ENCODE measurements at places on chromosomes 4 and X.

DNA sequence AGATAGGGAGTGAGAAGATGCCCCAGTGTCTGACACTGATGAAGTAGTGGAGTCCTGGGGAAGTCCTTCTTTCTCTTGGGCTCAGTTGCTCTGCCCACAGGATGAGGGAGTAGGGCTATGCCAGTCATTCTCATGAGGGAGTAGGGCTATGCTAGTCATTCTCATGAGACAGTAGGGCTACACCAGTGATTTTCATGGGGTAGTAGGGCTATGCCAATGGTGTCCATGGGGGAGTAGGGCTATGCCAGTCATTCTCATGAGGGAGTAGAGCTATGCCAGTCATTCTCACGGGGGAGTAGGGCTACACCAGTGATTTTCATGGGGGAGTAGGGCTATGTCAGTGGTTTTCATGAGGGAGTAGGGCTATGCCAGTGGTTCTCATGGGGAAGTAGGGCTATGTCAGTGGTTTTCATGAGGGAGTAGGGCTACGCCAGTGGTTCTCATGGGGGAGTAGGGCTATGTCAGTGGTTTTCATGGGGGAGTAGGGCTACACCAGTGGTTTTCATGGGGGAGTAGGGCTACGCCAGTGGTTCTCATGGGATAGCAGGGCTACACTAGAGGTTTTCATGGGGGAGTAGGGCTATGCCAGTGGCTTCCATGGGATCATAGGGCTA lies 43.3 kb upstream of the SOD3 start:
- no peak for DNase-seq

DNA sequence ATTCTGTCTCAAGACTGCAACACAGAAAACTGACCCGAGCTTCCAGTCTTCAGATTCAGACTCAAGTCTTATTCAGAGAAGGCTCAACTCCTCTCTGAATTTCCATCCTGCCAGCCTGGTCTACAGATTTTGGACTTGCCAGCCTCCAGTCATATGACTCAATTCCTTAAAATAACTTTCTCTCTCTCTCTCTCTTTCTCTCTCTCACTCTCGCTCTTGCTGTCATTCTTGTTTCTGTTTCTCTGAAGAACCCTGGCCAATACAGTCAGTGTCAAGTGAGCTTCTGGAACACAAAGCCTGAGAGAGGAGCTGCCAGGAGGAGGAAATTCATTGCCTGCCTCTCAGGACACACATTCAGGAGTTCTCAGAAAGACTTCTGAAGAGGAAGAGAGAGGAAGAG lies 154.9 kb downstream of the PARM1 start:
- DNase-seq: no peak

DNA sequence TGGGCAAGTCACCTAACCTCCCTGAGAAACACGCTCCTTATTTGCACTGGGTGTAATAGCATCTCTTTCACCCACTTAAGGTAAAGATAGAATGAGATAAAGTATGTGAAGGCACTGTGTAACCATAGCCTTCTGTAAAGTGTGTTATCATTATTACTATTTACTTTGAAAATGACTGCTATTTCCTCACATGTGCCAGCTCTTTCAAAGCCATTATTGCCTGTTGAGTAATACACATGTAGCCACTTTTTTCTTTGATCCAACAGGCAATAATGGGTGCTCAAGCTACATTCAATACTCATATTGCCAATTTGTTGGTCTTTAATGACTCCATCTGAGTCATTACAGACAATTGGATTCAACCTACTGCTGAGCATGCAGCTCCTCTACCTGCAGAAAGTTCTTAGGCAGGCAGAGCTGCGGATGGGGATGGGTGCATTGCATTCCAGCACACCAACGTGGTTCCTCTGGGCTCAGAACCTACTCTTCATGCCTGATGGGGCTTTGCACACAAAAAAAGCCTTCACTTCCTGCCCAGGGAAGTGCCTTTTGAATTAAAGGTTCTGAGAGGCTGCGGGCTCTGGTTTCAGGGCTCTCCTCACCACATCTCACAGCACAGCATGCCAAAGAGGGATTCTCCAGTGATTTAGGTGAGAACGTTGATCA lies 9.7 kb downstream of the PTCHD1 start:
- DNase-seq: no peak

DNA sequence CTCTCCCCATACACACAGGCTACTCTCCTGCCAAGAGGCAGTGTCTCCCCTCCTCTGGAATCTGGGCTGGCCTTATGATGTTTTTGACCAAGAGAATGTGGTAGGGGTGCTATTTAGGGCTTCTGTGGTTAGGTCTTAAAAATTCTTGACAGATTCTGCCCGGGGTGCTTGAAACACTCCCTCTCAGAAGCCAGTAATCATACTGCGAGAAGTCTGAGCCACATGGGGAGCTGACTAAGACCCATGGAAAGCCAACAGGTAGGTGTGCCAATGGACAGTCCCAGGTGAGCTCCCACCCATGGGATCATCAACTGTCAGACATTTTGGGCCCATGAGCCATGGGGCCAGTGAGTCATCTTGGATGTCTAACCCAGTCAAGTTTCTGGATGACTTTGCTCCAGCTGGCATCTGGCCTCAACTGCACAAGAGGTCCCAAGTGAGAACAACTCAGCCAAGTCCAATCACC lies 315.7 kb downstream of the FBXW7 start:
- no peak for DNase-seq

DNA sequence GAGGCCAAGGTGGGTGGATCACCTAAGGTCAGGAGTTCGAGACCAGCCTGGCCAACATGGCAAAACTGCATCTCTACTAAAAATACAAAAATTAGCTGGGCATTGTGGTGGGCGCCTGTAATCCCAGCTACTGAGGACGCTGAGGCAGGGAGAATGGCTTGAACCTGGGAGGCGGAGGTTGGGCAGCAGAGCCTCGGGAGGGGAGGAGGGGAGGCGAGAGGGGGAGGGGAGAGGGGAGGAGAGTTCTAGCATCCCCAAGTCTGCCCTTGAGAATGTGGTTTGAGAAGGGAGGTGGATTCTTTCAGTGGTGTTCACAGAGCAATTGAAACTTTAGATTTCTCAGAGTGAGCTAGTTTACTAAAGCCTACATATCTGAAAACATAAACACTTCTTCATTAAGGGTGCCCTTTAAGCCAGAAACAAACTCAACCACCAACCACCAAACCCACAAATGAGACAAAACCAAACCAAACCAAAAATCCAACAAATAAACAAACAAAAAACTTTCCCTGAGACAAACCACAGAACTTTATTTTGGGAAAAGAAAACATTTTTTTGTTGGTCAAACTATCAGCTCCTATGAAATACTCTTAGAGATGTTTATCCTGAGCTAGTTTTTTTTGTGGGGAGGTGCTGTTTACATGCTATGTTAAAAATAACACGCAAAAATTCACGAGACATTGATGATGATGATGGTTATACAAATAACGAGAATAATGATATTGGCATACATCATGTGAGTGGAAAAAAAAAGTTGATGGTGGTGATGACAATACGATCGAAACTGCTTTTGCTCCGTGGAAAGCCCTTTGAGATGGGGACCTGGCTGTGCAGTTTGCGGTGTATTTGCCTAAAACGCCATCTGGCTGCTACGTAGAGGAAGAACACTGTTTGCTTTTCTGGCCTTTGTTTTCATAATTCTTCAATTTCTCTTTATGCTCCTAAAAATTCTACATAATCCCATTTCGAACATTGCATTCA lies 98.2 kb upstream of the PRKX start:
- DNase-seq: peak; percentile 12

GRCh38 chr4:186798951-186799659 lies 75.4 kb upstream of the FAT1 start:
- DNase-seq: no peak

DNA sequence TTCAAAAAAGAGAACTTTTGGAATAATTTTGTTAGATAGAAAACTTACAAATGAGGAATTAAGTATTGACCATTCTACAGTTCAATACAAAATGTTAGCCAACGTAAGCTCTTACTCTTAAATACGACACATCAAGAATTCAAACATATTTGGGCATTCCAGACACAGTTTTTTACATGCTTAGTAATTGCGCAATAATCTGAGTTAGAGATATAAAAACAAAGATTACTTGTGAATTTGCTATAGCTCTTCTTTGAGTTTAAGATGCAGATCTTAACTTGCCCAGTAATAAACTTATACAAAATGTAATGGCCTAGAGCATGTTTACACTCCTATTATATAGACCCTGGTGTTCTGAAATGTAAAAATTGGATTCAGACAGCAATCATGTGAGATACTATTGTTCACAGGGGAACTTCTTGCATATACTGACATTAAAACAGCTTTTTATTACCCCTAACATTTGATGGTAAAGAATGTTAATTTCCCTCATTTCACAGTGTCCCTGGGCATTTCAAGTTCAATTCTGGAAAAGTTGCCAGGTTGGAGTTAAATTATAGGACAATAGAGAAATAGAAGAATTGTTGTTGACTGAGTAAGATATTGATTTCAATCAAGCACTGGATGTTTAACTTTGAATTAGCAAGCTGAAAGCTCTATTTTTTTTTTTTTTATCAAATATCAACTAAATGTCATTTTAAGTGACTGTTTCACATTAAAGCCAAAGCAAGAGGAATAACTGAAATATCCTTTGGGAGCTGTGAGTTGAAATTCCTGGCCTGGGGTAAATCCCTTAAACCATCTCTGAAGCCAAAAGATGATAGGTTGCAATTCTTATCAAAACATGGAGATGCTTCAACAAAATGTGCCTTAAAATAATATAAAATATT lies 910 bp downstream of the HPGDS start:
- no peak for DNase-seq

DNA sequence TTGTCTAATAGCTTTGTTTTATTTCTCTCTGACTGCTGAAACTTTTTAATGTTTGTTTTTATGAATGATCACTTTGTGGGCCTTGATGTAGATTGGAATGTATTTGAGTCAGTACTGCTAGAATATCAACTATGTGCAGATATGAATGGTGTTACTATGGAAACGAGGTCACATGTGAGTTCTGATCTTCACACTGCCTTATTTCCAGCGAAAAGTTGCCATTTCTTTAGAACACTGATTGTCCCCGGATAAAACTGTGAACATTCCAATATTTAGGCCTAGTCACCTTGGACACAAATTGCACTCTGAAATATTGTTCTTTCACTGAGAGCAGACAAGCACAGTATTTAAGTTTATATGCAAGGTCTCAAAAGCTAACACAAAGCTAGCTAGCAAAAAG lies 27.2 kb upstream of the MAGED1 start:
- DNase-seq: peak; percentile 36

GRCh38 chr4:25839687-25840086 lies 23.1 kb downstream of the SEL1L3 start:
- no peak for DNase-seq

GRCh38 chrX:40538406-40538805 lies 42.4 kb upstream of the ATP6AP2 start:
- DNase-seq: no peak

DNA sequence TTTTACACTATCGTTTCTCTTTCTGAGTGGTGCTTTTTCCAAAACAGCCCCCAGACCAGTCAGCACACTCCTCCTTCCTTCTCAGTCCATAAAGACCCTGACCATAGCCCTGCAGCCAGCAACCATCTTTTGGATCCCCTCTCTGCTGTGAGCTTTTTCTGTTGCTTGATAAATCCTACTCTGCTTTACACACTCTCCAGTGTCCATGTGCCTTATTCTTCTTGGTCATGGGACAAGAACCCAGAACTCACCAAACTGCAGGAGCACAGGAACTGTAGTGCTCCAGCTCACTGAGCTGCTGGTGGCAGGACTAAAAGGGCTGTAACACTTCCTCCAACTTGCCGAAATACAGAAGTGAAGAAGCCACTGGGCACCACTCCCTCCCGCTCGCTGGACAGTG lies 32.5 kb downstream of the COX18 start:
- no peak for DNase-seq

DNA sequence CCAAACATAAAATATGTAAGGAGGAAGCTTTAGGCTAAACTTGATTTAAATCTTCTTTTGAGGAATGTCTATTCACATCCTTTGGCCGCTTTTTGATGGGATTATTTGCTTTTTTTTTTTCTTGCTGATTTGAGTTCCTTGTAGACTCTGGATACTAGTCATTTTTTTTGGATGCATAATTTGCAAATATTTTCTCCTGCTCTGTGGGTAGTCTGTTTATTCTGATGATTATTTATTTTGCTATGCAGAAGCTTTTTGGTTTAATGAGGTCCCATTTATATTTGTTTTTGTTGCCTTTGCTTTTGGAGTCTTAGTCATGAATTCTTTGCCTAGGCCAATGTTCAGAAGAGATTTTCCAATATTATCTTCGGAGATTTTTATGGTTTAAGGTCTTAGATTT lies 144.9 kb downstream of the MAGEC2 start:
- no peak for DNase-seq

DNA sequence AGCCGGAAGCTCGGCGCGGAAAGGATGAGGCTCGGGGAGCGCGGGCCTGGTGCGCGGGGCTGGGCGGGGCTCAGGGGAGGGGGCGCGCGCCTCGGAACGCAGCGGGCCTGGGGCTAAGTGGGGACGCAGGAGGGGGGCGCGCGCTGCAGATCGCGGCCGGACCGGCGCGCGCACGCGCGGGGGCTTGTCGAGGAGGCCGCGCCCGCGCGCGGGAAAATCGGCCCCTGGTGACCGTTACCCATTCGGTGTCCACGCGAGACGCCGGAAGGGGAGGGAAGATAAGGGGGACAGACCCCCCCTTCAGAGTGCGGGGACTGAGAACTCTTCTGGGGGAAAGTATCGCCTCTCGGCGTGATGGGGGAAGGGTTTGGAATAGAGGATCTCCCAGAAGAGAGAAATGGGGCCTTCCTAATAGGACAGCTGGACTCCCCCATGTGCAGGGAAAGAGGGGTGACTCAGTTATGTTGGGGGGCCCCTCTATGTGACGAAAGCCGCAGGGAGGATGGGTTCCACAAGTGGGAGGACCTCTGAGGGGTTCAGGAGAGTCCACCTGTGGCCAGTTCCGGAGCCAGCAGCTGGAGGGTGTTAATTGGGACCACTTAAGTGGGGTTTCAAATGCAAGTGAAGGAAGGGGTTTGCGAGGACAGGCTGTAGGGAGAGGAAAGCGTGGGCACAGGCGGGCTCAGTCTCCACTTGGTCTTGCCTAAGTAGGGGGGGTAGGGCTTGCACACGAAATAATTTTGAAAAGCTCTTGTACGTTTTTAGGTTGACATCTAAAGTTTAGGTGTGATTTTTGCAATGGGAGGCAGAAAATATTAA lies 584 bp downstream of the SUV39H1 start:
- DNase-seq: no peak

DNA sequence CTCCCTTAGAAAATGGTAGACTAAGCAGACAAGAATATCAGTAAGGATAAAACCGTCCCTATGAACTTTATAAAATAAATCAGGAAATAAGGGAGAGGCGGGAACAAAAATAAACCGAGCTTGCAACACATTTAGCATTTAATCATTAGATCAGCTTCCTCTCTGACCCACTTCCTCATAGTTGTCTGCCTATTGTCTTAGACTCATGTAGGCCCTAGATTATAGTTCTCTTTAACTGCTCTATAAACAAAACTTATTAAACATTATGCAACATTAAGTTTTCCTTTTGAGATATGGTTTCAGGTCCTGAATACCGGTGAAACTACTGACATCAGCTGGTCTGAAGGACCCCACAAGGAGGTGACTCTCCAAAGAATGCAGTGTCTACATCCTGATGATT lies 15.8 kb upstream of the SRD5A3 start:
- DNase-seq: no peak

GRCh38 chr4:142556048-142556447 lies 290.1 kb downstream of the INPP4B start:
- no peak for DNase-seq

Data from brain microvascular endothelial cell (primary cell).